ENCODE measurements at places on chromosomes 12 and 14. TPM values are rescaled to one million over a fixed set of nuclear protein-coding genes. Genes with fewer than 3 reads are reported as not detected.

GRCh38 chr12:4191149-4191548 is 82.4 kb upstream of the CCND2 start:
- no peak for DNase-seq

GRCh38 chr14:61288228-61288627 is 7.1 kb upstream of the TMEM30B start:
- no peak for DNase-seq

GRCh38 chr14:75123991-75124390 is 2.9 kb downstream of the NEK9 start:
- DNase-seq: no peak

GRCh38 chr12:79886917-79887519 is 47.9 kb downstream of the PPP1R12A start:
- DNase-seq: no peak

GRCh38 chr12:124928095-124928911 is 13.9 kb upstream of the UBC start:
- peak; percentile 77 for DNase-seq

DNA sequence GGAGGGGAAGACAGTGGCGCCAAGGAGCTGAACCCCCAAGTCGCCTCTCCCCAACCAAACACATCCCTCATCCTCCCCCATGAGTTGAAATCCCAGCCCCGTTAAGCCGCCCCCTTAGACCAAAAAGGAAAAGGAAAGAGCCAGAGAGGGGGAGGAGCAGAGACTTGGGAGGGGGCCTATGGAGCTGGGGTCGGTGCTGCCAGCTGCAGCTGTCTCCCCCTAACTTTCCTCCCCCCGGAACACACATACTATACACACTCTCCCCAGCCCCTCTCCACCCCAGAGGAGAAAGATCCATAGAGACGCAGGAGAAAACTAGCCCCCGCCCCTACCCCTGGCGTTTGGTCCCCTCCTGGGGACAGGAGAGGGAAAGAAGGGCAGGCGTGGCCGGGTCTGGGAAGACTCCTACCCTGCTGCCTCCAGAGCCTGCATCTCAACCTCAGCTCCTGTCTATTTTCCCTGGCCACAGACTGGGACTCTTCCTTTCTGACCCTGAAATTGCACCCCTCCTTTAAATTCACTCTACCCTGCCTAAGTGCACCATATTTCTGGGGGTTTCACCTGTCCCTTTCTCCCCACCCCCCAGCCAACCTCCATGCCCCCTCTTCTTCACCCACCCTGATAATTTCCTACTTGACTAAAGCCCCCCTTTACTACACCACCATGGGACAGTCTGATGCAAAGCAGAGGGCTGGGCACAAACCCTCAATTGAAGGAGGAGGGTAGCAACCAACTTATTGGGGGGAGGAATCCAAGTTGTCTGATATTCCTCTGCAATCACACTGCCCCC is 1.7 kb upstream of the HOXC9 start:
- no peak for DNase-seq

DNA sequence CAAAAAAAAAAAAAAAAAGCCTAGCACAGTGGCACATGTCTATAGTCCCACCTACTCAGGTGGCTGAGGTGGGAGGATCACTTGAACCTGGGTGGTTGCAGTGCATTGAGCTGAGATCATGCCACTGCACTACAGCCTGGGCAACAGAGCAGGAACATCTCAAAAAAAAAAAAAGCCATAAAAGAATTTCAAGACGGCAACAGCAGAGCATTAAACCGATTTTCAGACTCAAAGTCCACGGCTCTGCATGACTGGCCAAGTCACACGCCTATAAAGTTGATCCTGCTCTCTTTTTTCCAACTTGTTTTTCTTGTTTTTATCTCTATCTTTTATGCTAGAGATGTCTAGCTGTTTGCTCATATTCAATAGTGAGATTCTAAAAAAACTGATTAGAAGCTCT is 45.3 kb downstream of the FBXO34 start:
- peak; percentile 74 for DNase-seq

DNA sequence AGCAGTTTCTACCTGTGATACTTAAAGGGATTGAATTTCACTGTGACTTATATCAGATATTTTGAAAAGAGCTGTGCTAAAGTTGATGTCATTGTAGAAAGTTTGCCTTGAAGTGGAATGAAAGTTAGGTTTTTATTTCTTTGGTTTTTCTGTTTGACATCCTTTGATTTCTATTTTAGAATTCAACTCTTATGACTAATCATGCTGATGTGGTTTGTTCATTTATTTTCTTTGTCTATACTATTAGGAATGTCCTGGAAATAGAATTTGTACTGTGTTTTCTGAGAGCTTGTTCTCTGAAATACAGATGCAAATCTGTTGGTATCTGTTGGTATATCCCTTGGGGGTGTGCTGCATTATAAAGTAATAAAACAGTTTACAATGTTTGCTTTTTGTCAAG is 3.3 kb downstream of the CNOT2 start:
- no peak for DNase-seq

Gene RPS6KA5
- 15.2 TPM for total RNA-seq

Gene TAS2R20
- 1.2 TPM for total RNA-seq

Gene ANG
- total RNA-seq: 50.0 TPM

Gene VWF
- 63.2 TPM for total RNA-seq

Gene POTEM
- not detected for total RNA-seq
